Activated CD4-positive, alpha-beta T cell treated with anti-CD3 and anti-CD28 coated beads, Interleukin-2, amount 10 ng/mL, durations not matched to agents 7 days and 5 days (primary cell): ENCODE measurements at places on chromosomes 13 and 19.
A peak's percentile ranks its signal among the peaks of the same experiment; 100 is the strongest.

DNA sequence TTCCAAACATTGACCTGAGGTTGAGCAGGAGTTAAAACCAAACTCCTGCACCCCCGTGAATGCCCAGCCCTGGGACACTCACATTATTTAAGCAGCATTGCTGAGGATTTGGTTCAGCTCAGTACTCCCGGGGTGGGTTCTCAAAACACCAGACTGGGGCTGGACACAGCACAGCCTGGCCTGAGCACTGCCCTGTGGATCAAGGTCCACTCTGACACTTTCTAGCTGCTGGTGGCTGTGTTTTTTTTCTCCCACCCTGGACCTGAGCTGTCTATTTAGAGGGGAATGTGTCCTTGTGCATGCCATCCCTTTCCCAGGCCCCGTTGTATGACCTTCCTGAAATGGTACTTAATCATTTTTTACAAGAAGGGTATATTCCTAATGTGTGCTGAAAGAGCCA lies 94.7 kb upstream of the GJB6 start:
- no peak for DNase-seq

DNA sequence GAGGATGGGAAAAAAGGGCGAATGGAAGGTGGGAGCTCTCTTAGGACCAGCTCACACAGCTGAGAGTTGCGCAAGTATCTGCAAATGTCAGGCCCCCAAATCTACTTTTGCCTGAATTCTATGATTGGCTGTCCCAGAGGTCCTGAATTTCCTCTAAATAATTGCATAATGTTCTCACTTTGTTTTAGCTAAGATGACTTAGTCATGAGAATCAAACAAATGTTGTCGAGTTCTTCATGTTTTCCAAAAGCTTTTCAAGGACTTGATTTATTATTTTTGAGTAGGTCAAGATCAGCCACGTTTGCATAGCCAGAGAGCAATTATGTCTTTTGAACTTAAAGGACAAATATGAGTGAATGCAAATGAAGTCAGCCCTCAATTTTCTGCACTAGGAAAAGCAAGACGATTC lies 246.6 kb upstream of the MAB21L1 start:
- DNase-seq = no peak

- DNase-seq = no peak
Measured at GRCh38 chr19:54650108-54650655, 12.6 kb upstream of the LILRB4 start.

- DNase-seq = peak; percentile 77
Measured at GRCh38 chr19:8517551-8518442, 3.8 kb upstream of the ZNF414 start.

DNA sequence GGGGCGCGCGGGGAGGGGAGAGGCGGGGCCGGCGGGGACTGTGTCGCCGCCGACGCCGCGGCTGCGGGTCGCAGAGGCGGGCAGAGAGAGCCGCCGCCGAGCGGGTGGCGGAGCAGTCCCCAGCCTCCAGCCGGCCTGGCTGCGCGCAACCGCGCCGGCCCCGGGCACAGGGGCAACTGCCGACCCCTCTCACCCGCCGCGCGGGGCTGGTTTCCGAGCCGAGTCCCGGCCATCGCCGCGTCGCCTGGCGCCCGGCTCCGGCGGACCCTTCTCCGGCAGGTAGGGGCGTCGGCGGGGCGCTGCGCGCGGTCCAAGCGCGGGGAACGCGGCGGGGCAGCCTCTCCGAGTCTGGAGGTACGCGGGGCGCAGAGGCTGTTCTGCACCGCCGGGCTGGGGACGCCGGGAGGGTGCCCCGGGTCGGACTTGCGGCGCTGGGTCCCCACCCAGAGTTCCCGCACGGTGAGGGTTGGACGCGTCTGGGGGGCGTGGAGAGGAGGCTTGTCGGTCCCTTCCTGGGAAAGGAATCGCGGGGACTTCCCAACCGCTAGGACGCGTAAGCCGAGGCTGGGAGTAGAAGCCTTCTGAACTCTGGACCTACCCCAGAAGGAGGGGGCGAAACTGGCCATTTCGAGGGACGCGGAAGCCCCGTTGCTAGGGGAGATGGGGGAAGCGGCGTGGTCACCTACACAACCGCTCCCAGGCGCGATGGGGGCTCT lies 133.6 kb upstream of the MYO16 start:
- DNase-seq = no peak

GRCh38 chr19:48962849-48963165 lies 2.3 kb upstream of the FTL start:
- DNase-seq = no peak

GRCh38 chr13:106113796-106114195 lies 421.7 kb downstream of the EFNB2 start:
- DNase-seq = no peak

DNA sequence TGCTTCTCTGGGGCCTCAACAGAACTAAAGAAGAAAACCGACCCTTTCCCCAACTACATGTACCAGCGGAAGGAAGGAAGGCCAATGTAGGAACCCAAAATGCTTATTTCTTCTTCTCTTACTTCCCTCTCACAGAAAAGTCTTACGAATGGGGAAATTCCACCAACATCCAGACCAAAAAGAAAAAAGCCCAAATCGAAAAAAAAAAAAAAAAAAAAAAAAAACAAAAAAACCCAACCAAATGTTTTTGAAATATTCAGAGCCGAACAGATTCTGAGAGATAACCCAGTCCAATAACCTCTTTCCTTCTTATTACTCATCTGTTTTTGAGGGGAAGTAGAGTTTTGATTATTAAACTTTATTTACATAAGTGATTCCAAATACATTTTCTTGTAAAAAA lies 3.9 kb downstream of the PPM1N start:
- no peak for DNase-seq

- DNase-seq = no peak
Measured at GRCh38 chr13:33782631-33783030, 35.3 kb upstream of the RFC3 start.

DNA sequence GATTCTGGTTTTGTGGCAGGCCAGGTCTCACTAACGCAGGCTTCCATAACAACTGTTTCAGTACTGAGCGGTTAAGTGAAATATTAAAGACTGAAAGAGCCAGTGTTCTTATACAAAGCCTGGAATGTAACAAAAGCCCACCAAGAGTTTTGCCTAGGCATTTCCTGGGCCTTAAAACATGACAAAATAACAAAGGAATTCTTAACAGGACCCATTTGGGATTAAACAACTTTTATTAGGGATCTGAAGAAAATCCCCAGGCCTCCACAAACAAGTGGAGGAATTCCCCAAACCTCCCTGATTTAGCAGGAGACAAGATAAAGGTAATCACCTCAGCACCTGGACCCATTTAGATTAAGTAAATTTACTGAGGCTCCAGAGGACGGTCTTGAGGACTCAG lies 799.7 kb upstream of the SPRY2 start:
- DNase-seq = no peak

DNA sequence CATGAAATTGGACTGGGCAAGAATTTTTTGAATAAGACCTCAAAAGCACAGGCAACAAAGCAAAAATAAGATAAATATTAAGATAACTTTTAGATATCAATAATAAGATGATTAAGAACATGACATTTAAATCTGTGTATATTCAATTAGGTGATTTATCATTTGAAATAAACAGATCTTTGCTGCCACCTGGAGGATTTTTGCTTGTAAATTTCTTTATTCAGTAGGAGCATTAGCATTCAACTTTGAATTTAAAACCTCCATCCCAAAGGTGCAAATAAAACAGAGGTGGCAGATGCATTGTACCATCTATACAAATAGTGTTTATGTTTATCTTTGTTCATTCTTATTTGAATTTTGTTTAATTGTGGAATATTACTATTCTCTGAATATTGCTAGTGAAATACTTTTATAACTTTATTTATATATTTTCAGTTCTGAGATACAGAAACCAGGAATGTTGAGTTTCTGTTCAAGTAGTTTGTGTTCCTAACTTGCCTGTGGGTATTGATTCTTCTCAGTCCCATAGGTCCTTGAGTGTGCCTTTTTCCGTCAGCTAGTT lies 20.9 kb downstream of the COG6 start:
- DNase-seq = peak; percentile 53

DNA sequence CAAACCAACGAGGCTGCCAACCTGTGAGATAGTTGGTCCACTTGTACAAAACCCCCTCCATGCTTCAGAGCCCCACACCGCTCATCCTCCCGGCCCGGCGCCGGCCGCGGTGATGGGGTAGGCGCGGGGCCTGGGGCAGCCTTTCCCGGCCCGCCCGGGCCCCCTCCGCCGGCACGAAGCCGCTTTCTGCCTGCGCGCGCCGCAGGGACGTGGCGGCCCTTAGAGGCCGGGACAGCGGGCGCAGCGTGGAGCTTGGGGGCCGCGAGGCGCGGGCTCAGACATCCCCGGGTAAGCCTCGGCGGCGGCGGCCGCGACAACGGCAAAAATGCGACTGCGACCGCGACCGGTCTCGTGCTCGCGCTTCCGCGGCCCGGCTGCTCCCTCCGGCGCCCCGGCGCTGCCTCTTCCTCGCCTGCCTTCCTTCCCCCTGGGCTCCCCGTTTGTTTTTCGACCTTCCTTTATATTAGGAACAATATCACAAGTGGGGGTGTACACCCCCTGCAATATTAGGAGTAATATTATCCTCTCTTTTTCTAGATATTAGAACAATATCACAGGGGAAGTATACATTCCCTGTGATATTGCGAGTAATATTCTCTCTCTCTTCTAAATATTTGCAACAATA lies 53.9 kb upstream of the CEACAM21 start:
- peak; percentile 27 for DNase-seq

- no peak for DNase-seq
Measured at GRCh38 chr19:55362990-55363716, at the start of gene GARIN5B. Gene GARIN5B, minus strand, starts transcription at chr19:55363260. Its CDS starts 194 bp downstream, at chr19:55363066.

- DNase-seq = no peak
Measured at GRCh38 chr19:48680436-48681126, 7.8 kb upstream of the NTN5 start.

- DNase-seq = no peak
Measured at GRCh38 chr13:23183292-23183691, 2.5 kb downstream of the SGCG start.
